Esophagus squamous epithelium (tissue), 5 donors: ENCODE measurements at places on chromosomes 5 and 9.

GRCh38 chr5:84249918-84250630, 134.6 kb downstream of the EDIL3 start:
- DNase-seq, result no peak

GRCh38 chr5:59366784-59367183, 526.7 kb downstream of the PDE4D start:
- no peak for DNase-seq

DNA sequence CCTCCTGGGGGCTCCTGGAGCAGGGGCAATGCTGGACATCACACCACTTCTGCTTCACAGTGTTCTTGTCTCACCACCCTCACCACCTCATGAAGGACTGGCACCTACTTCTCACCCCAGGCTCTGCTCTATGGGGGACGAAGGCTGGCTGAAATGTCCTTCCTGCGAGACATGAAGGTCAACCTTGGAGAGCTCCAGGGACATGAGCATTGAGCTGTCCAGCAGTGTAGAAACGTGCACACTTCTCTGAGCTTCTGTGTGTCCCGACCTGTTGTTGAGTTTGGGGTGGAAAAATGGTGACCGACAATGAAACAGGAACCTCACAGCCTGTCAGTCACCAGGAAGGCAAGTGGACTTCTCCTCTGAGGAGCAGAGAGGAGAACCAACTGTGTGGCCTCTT, 68.6 kb upstream of the ADAMTS16 start:
- no peak for DNase-seq

GRCh38 chr5:57163553-57164006, 10.3 kb upstream of the GPBP1 start:
- DNase-seq, result no peak

DNA sequence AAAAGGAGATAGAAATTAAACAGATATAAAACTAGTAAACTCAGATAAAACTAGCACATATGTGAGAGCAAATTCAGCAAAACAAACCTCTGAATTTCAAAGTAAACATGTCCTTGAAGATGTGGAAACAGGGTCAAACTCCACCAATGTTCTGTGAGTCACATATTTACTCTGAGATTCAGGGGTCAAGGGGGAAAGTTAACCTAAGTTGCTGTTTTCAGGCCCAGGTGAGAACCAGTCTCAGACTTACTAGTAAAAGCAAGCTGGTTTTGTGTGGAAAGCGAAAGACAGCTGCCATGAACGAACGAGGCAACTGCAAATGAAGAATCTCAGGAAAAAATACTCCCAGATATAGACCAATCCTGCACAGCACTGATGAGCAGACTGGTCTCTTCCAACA, 29.0 kb downstream of the PSMB7 start:
- DNase-seq, result no peak

DNA sequence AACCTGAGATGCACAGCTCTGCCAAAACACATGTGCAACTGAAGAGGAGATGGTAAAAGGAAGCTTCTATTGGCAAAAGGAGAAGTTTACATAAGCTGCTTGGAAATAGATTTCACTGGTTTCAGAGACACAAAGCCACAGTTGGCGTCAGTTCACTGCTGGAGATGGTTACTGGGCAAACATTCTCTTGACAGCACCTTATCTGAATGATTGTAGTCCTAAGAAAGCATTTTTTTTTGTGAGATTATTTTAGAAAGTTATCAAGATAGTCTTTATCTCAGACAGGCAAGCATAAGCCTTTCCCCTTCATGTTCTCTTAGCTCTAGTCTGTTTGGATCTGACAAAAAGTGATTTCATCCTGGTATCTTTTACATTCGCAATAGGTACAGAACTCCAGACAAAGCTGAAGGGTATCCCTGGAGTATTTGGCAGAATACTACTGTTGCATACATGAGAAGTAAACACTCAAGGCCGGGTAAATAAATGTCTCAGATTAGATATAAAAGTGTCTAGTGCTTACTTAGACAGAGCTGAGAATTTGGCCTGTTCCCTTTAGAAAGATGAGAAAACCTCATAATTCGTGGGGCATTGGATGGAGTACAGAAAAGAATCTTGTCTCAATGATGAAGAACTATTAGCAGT, 1668.0 kb upstream of the NUDT12 start:
- DNase-seq, result no peak

DNA sequence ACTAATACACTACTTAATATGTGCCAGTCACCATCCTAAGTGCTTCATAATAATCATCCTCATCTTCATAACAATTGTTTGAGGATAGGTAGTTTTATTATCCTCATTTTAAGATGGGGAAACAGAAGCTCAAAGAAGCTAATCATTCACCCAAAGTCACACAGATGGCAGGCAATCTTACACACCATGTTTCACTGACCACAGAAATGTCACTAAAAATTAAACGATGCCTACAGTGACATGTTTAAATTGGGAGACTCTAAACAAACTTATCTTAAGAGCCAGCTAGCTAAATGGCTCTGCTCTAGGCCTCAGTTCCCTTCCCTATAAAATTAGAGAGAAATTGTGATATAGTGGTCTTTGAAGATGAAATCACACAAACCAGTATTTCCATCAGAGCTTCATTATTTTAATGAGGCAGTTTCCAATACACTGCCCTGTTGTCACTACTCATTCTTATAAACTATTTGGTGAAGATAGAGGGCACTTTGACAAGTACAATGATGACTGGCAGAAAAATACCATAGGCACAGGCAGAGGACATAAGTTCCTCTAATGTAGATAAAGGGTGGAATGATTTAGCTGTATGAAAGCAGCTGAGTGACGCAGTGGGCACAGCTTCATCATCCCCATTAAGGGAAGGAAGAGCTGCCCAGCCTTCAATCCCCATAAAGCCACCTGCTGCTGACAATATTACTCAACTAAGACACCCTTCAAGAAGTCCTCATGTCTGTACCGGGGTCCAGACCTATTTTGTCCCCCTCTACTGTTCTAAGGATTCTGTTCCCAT, 224.1 kb downstream of the ACTL7B start:
- no peak for DNase-seq

DNA sequence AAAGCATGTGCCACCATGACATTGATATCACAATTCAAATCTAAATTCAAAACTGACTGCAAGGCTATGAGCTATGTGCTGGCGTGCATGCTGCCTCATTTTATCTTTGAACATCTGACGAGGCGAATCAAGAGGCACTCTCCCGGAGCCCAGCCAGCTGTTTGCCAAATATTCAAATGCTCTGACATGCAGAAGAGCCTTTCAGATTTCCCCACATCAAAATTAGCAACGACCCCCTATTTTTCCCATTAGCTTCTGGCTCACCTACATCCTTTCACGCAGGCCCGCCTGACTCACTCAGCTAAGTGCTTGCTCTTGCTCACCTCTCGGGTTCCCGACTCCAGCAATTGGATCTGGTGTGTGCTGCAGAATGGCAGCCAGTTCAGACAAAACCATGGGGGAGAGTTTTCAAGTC, 159.0 kb downstream of the NR2F1-AS1 start:
- no peak for DNase-seq

DNA sequence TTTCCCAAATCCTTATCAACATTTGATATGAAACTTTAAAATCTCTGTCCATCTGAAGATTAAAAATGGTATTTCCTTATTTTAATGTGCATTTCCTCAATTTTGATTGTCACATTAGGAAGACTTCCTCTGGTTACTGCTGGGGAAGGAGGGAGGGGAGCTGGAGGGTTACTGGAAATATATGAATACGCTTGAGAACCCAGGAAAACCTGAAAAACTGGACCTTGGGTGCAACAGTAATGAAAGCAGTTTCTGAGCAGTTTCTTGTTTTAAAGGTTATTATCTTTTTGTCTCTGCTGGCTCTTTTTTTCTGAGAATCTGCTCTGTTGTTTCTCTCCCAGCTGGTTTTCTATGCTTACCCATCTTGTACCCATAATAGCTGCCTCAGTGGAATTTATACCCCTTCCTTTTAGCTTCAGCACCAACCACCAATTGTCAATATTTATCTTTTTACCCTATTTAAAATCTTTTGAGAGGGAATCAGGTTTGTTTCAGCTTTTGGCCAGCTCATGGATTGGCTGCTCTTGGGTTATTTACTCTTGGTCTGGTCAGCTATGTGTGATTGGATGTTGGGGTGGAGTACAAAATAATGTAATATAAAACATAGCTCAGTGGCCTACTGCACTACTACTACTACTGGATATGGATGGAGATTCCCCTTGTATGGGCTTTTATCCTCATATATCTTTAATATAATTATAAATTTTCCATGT, 67.4 kb downstream of the UNC13B start:
- DNase-seq, result no peak

DNA sequence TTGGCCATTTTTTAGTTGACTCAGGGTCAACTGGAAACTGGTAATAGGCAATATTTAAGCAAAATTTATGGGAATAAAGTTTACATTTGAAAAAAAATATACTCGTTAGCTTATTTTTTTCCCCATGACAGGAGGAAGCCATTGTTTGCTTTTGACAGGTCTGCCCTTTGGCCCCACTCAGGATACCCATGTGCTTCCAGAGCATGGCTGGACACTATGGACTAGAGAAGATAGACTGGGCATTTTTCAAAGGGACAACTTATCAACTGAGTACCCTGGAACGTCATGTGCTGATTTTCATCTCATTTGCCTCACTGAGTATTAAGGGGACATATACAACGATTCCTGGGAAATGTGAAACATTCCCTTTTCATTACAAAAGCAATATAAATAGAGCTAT, 83.1 kb upstream of the SMIM32 start:
- no peak for DNase-seq

DNA sequence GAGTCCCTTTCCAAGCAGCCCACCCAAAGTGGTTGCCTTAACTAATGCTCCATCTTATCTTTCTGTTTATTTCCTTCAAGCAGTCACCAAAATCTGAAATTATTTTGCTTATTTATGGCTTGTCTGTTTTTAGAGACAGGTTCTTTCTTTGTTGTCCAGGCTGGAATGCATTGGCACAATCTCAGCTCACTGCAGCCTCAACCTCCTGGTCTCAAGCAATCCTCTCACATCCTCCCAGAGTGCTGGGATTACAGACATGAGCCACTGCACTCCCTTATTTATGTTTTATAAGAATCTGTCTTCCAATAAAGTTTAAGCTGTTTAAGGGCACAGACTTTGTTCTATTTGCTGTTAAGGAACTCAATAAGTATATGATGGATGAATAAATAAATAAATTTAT, 133.7 kb downstream of the GABRB2 start:
- DNase-seq, result no peak

GRCh38 chr9:88041447-88041846, 67.1 kb upstream of the CDK20 start:
- DNase-seq, result no peak

GRCh38 chr9:116673375-116673774, 13.7 kb upstream of the TRIM32 start:
- no peak for DNase-seq

- DNase-seq, result no peak
These were observed 1.3 kb upstream of the INIP start for GRCh38 chr9:112719241-112719691.

GRCh38 chr9:126159430-126160060, 167.1 kb upstream of the MVB12B start:
- no peak for DNase-seq

DNA sequence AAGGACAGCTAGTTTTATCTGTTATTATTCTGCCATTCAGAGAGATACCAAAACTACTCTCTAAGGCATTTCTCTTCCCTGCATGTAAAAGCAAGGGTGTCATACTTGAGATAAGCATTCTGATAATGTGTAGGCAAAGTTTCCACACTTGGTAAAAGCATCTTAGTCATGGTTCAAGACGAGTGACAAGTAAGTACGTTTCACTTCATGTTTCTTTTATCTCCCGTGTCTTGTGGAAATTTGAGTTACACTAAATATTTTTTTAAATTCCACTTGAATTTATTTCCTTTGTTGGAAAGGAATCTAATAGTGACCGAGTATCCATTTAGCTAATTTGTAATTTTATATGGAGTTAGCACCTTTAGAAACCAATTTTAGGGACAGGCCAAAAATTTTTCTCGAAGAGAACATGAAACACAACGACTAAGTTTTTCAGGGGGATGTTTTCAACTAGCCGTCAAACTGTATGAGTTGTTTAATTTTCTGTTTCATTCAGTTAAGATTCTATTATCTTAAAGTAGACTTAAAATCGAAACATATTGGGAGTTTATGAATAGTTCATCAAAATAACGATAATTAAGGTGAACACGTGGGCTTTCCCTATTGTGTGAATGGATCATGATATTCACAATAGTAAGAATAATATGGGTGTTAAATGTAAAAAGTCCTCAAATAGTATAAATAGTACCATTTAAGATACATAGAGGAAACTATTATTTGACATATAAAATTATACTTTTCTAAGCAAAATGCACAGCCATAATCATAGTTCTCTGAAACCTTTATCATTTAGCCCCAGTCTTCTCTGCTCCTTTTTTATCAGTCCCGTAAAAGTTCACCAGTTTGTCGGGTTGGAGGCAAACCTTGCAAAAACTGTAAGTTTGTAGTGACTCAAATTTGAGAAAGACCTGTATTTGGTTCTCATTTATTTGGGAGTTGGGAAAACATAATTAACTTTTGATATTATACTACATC, 1.6 kb downstream of the RFESD start:
- no peak for DNase-seq

DNA sequence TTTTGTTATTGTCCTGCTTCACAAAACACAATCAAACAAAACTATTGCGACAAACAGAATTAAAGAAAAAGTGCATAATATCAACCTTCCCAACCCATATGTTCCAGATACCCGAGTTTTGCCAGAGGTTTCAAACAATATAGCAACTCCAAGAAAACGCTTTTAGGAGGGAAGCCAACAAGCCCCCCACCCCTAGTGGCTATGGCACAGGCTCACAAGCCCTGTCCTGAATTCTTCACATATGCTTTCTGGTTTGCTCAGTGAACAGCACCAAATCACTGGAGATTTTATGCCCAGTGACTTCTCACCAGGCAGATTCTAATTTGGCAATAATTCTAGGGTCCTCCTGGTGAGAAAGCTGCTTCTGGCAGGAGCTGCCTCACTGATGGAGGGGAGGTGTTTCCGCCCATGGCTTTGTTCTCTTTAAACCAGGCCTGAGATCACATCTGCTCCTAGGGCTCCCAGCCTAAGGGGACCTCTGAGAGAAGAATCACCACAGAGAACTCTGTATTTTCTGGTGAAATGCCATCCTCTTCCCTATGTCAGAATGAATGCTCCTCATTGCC, 1982.4 kb downstream of the EFNA5 start:
- DNase-seq, result no peak
